ENCODE measurements at places on chromosomes 6 and 20.
A peak's percentile ranks its signal among the peaks of the same experiment; 100 is the strongest.

GRCh38 chr6:28140616-28141015 is 1.1 kb upstream of the ZKSCAN8 start:
- DNase-seq, result no peak

- no peak for DNase-seq
Measured at GRCh38 chr6:42344756-42345155, 107.0 kb downstream of the TRERF1 start.

DNA sequence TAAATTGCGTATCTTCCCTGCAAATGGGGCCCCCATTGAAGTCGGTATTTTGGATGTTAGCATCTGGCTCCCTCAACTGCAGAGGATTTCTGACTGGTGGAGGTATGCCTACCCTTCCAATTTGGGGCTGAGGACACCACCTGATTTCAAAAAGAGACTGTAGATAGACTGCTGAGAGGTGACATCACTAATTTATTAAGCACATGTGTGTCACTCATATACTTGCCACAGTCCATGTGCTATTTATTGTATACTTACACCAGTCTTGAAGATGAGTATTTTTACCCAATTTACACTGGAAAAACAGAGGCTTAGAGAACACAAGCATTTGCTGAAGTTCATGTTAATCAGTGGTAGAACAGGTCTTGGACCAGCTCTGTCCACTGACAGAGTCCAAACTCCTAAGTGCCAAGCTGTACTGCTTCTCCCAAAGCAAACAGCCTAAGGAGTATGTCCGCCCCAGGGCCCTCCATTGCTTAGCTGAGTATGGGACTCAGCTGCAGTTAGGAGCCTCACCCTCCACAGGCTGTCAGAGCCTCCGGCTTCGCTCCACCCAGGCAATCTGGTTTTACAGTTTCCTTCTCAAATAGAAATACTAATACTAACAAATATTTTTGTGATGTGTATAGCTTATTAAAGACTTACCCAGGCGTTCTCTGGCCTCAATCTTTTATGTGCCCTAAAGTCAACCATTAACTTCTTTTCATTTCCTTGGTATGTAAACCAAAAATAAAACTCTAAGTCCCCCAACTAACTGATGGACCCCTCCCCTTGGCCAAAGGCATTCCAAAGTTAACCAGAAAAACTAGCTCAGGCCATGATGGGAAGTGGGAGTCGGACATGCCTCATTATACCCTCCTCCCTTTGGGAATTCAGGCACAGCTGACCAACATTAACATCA is 17.5 kb downstream of the RIN2 start:
- no peak for DNase-seq

DNA sequence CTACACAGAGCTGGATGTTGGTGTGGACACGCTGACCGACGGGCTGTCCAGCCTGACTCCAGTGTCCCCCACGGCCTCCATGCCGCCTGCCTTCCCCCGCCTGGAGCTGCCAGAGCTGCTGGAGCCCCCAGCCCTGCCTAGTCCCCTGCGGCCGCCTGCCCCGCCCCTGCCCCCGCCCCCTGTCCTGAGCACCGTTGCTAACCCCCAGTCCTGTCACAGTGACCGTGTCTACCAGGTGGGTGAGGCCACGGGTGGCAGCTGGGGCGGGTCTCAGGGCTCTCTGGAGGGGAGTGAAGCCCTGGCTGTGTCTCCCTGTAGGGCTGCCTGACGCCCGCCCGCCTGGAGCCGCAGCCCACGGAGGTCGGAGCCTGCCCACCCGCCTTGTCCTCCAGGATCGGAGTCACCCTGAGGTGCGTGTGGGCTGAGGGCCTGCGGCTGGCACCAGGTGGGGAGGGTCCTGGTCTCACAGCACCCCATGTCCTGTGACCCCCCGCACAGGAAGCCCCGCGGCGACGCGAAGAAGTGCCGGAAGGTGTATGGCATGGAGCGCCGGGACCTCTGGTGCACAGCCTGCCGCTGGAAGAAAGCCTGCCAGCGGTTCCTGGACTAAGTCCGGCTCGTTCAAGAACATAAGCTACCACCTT is 2.9 kb downstream of the SLC2A4RG start:
- no peak for DNase-seq

DNA sequence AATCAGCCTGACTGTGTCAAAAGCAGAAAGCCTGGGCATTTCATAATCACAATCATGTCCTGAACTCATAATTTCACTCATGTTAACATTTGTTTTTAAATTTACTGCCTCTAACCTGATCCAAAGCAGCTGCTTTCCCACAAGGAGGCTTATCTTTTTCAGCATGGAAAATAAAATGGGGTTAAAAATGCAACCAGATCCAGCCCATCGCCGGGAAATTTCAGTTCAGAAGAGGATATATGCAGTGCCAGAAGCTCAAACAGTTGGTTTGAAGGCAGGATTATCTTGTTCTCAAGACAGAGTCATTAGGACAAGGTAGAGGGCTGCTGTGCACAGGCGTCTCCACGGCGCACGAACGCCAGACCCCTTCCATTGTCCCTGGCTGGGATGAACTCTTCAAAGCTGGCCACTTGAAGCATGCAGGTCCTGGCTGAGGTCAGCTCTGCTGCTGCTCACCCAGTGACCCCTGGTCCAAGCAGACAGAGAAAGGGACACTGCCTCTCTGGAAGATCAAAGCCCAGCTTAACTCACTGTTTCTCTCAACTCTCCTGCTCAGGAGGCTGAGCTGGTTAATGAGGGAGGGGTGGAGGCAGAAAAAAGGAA is 191.1 kb upstream of the HEY2 start:
- no peak for DNase-seq

DNA sequence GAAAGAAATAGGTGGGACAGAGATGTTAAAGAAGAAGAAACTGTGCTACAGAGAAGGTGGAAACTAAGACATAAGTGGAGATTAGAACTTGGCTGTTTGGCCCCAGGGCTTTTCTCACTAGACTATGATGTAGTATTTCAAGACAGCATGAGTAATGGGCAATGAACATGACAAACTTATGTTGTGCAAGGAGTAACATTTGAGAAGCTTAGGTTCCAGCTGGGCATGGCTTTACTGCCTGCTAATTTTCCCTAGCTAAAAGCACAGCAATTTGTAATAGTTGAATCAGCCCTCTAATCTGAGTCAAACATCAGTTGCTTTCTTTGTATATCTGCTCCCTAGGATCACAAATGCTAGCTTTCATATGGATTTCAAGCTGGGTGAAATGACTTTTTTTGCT is 294.3 kb upstream of the BMP2 start:
- peak; percentile 86 for DNase-seq

GRCh38 chr6:70667256-70667710 is 400 bp upstream of the SMAP1 start:
- DNase-seq, result no peak

DNA sequence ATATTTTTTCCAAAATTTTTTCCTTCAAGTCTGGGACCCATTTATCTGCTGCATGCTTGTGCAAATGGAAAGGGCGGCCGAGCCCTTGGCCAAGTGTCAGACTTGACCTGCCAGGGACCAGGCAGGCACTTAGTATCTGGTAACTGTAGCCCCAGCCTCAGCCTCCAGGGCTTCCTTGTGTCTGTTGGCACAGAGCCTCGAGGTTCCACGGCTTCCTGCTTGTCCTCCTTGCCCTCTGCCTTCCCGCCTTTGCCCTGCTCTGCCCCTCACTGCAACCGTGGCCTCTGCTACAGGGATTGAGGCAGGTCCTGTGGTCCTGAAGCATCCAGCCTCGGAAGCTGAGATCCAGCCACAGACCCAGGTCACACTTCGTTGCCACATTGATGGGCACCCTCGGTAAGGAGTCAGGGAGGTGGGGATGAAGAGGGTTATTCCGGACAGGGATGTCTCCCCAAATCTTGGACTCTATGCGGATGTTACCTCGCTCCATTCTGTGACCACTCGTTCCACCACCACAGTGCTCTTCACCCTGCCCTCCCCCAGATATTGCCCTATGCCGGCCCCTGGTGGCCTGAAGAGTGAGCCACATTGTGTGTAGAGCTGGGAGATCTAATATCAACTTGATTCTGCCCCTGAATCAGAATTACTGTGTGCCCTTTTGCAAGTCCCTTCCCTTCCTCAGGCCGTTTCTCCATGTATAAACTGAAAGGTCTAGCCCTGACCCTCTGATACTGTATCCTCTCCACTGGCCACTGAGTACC is 41.5 kb upstream of the SRF start:
- DNase-seq, result peak; percentile 45

GRCh38 chr6:150194195-150194594 is 51.4 kb downstream of the PPP1R14C start:
- DNase-seq, result no peak

DNA sequence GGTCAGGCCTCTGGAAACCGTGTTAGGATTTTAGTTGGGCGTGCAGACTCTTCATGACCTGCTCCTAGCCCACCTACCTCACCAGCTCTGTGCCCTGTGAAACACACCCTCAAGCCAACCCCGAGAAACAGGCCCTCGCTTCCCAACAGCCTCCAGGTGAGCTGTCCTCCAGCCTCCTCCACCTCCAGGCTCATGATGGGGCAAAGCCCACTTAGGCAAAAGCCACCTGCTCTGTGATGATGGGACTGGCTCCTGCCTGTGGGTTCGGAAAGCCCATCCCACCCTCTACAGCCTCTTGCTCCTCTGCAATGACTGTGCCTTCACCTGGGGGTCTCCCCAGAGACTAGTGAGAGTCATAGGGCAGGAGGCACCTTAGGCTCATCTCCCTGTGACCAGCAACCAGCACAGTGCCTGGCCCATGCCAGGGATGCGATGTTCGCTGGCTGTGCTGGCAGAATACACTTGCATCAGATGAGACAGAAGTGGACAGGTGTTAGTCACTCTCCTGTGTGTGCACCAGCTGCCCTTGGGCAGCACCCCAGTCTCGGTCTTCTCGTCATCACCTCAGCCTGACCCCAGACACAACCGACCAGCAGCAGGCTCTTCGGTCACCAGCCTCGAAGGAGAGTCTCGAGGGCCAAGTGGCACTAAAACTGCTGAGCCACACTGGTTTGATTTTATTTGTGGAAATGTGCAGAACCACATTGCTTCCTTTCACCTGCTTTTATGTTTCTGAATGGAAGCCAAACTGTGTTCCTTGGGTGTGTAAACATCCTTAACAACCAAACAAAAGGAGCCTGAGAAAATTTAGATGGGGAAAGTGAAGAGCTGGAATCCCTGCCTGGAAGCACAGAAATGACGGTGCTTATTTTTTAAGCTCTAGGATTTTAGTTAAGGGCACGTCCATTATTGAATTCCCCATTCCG is 10.7 kb downstream of the PXDC1 start:
- peak; percentile 0 for DNase-seq

DNA sequence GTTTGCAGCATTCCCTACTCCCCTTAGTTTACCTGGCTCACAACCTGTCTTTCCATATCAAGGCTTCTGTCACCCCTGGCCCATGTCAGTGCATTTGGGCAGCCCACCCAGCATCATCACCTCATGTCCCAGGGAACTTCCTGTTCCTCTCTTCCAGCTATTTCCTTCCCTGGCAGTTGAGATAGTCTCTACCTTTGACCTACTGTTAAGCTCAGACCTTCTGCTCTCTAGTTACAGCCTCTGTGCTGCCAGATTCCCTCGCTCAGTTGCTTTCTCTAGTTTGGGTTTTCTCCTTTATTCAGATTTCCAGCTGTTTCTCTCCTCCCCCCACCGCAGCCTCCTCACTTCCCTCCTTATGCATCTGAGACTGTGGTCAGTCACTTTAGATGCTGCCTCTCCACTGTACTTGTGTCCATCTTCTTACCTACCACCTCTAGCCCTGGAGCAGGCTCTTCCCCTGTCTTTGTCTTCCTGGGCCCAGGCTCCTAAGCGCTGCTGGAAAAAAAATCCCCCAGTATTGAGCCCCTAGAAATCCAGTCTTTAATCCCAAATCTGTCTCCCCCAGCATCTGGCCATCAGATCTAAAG is 16.3 kb downstream of the PTPN1 start:
- no peak for DNase-seq

- DNase-seq, result no peak
Measured at GRCh38 chr6:155183095-155183494, 80.7 kb upstream of the CLDN20 start.

- peak; percentile 75 for DNase-seq
Measured at GRCh38 chr6:4672772-4673171, 103.4 kb upstream of the CDYL start.

- no peak for DNase-seq
Measured at GRCh38 chr20:61874421-61875068, 191.1 kb downstream of the TAF4 start.

- no peak for DNase-seq
Measured at GRCh38 chr6:49909563-49909962, 43.2 kb upstream of the CRISP1 start.

DNA sequence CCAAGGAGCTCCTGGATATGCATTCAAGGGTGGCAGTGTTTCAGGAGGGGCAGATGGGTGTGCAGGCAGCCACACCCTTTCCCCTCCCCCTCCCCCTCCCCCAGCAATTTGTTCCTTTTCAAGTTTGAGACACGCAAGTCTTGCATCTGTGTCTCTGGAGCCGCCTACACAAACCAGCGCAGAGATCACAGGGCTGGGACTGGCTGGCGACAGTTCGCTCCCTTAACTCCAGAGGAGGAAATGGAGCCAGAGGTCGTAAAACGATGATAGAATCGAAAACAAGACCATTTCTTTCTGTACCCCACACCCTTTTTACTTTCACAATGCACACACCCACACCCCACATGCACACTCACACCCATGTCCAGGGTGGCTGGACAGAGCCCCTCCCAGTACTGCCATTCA is 163.1 kb downstream of the LY86 start:
- DNase-seq, result no peak

- DNase-seq, result no peak
Measured at GRCh38 chr6:35552285-35552917, 39.7 kb upstream of the TULP1 start.

- no peak for DNase-seq
Measured at GRCh38 chr6:15677822-15678221, 15.0 kb upstream of the DTNBP1 start.
